Activated CD8-positive, alpha-beta T cell treated with anti-CD3 and anti-CD28 coated beads for 36 hours (primary cell): ENCODE measurements at places on chromosomes 4 and X.
A peak's percentile ranks its signal among the peaks of the same experiment; 100 is the strongest.

- peak; percentile 64 for DNase-seq
These were observed 2.7 kb upstream of the MAML3 start for GRCh38 chr4:140156529-140157171.

GRCh38 chr4:37812713-37813112, 13.8 kb upstream of the PGM2 start:
- DNase-seq: no peak

DNA sequence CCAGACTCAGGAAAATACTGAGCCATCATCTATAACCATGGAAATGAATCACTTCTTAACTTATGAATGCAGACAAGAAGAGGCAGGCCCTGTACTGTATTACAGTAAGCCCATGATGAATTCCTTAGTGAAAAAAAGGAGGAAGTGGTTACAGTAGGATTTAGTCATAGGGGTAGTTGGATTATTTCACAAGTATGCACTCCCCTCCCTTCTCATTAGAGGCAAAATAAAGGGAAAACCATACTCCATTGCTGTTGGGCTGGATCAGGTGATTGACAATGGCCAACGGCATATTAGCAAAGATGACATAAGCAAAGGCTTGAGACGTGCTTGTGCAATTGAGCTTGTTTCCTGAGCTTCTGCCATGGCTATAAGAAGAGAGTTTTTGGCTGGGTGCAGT, 181.1 kb upstream of the PRPS2 start:
- DNase-seq: no peak

GRCh38 chrX:69374569-69374968, 129.6 kb upstream of the NALF2 start:
- no peak for DNase-seq

DNA sequence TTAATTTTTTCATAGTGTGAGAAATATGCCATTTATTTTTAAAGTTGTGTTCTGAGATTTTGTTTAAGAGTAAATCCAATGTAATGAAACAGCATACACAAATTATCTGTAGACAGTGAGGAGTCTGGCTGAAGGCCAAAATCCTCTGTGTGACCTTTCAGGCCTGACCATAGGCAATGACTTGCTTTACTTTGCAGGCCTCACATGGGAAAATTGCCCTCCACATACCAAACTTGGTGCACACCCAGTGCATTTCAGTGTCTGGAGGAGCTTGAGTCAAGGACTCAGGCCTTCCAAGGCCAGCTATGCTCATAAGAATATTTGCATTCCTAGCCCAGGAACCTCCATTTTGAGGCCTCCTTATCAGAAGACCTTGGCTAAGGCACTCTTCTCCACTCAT, 430.1 kb downstream of the GABRG1 start:
- DNase-seq: no peak

DNA sequence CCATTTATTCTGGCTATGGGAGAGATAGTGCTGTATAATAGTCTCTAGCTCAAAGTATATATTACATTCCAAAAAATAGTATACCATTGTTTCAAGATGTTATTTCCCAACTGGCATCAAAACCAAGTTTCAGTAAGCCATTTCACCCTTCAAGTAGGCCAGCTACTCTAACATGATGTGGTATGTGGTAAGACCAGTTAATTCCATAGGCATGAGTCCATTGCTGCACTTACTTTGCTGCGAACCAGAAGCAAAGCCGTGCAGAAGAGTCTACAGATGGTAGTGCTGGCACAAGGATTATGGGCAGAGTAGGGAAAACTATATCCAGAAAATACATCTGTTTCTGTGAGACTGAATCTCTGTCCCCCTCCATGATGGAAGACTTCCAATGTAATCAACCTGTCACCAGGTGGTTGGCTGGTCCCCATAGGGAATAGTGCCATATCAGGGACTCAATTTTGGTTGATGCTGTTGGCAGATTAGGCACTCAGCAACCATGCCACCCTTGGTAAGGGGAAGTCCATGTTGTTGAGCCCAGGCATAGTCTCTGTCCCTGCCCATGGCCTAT, 49.8 kb upstream of the HSD17B10 start:
- no peak for DNase-seq

GRCh38 chr4:74665876-74666275, 128.4 kb downstream of the BTC start:
- DNase-seq: no peak

DNA sequence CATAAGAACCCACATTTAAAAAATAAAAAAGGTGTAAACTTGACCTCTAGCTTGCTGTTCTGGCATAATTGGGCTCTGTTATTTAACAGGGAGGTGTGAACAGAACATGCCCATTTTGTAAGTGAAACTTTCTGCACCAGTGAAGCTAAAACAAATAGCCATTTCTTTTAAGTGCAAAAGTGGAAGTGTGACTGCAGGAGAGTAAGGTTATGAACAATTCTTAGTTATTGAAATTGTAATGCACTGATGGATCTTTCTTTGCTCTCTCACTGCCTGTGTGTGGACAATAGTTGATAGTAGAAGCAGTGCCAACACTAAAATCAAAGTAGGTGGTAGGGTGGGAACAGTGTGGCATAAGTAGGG, 12.6 kb downstream of the P2RY10 start:
- no peak for DNase-seq

GRCh38 chr4:150139297-150139865, 61.1 kb downstream of the DCLK2 start:
- DNase-seq: no peak

- no peak for DNase-seq
These were observed 2334.6 kb downstream of the PCDH7 start for GRCh38 chr4:33054656-33055196.

DNA sequence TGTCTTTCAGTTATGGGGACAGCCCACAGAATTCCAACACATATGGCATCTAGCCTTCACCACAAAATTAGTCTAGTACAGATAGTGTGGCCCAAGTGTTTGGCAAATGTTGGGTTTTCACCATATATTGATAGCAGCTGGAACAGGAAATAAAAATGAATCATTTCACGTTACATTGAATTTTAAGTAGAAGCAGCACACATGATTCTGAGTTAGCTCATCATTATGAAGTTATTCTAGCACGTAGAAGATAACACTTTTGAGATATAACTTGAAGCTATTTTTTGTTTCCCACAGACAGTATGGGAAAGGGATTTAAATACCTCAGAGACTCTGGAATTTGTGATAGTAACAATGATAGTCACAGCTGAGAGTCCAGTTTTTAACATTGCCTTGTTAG, 118.7 kb downstream of the FAT4 start:
- DNase-seq: no peak

DNA sequence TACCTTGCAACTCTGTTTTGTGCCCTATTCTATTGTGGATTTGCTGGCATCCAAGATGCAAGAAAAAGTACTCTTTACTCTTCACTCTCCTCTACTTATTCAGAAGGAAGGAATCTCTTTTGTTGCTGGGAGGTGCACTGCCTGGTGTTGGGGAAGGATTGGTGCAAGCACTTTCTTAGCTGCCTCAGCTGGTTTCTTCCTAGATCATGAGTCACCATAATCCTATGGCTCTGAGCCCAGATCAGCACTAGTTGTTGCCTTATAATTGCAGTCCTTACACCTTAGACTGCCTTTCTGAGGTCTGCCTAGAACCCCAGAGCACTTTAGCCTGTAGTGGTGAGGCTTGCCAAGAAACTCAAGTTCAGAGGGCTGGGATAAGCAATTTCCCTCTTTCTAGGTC, 37.0 kb upstream of the CT83 start:
- no peak for DNase-seq

DNA sequence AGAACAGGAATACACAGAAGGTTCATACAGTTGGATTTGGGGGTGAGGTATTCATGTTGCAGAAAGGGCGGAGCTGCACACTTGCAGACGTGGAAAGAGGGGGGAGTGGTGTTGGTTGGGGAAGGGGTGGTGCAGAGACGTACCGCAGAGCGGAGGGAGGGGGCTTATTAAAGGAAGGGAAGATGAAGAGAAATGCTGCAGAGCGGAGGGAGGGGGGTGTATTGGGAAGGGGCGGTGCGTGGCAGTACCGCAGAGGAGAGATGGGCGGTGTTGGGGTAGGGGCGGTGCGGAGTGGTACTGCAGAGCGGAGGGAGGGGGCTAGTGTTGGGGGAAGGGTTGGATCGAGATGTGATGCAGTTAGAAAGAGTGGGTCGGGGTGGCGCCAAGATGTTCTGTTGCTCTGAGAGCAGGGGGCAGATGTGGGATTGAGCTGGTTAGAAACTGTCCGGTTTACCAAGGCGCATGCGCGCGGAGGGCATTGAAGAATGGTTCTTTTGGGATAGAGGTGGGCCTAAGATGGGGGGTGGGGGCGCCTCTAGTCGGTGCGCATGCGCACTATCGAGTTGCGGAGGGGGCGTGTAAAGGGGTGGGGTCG, 900 bp downstream of the TRO start:
- peak; percentile 56 for DNase-seq

- no peak for DNase-seq
These were observed 16.2 kb downstream of the HPF1 start for GRCh38 chr4:169741569-169741968.

DNA sequence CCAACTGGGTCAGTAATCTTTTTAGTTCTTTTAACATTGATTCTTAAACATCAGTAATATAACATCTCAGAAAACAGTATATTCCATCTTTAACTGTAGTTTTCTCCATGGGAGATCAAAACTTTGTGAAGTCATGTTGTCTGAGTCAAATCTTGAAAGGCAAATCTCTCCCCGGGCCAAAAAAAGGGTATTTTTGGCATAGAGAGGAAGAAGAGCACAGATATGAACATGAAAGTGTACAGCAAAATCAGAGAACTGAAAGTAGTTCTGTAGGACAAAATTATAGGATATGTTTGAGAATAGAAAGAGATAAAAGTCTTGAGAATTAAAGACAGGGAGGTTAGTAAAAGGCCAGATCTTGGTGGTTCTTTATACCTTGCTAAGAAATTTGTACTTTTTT, 176.4 kb upstream of the GYPA start:
- no peak for DNase-seq

DNA sequence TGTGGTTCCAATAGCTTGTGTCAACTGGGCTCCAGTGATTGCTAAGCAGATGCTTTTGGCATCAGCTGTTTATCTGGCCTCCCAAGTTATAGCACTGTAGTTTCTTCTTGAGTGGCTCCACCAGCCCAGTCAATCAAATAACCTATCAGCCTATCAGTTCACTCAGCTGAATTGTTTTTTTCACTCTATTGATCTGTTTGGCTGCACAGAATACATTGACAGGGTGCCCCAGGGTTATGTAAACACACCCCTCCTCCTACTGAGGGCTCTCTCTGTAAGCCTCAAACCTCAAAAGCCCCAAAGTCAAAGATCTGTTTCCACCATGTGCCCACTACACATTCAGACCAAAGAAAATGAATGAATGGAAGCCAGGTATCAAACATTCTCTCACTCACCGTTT, 214.0 kb downstream of the HS6ST2 start:
- DNase-seq: no peak

- DNase-seq: peak; percentile 40
These were observed 25.1 kb upstream of the JAKMIP1 start for GRCh38 chr4:6225469-6225868.

- no peak for DNase-seq
These were observed 61.7 kb upstream of the HAND2 start for GRCh38 chr4:173591760-173592159.

DNA sequence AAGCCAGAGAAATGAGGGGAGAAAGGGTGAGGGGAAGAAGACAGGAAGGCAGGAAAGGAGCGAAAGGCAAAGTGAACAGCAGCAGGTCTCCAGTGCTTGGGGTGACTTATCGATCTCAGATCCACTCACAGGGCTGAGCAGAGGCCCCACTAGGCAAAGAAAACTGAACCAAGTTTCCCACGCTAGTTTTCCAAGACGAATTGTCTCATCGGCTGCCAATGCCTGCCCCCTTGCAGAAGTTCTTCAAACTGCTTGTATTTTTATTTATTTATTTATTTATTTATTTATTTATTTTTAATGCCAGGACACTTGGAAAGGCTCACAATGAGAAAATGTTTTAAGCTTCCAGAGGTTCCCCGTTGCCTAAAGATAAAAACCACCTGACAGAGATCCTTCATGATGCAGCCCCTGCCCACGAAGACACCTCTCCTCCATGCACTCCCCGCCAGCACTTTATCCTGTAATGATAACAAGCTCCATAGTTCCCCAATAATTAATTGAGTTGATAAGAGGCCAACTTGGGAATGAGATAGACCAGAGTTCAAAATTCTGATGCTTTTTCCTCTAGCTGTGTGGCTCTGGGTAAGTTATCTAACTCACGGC, 43.2 kb downstream of the QDPR start:
- DNase-seq: no peak

- DNase-seq: no peak
These were observed 206.5 kb upstream of the MAMLD1 start for GRCh38 chrX:150156615-150157014.

GRCh38 chrX:75067931-75068330, 88.2 kb downstream of the ABCB7 start:
- no peak for DNase-seq

DNA sequence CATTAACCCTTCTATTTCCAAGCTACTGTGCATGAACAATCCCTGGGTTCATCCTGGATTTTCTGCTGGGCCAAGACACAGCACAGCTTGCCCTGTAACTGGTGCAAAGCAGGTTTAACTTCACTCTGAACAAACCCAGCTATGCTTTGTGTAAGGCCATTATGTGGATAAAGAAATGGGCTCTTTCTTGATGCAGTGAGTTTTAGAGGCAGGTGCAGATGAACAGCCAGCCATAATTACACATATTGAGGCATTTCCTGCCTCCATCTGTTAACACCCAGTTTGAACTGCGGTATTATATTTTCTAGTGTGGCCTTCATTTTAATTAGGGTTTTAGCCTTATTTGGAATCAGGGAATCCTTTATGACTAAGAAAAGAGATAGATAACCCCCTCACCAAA, 68.7 kb upstream of the ARX start:
- no peak for DNase-seq

DNA sequence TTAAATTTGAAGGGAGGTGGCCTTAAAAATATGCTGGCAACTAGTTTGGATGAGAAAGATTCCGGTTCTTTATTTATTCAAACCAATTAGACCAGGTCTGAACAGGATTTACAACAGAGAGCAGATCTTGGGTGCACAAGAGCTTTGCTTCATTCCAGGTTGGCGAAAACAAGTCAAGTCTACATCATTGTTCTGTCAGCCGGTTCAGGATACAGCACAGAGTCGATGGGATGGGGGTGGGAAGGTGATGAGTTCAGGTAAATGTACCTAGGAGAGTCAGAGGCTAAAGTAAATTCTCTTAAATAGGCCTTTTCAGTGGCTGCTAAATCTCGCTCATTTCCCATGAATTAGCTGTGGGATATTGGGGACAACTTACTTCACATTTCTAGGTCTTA, 882 bp upstream of the STIM2 start:
- DNase-seq: no peak

DNA sequence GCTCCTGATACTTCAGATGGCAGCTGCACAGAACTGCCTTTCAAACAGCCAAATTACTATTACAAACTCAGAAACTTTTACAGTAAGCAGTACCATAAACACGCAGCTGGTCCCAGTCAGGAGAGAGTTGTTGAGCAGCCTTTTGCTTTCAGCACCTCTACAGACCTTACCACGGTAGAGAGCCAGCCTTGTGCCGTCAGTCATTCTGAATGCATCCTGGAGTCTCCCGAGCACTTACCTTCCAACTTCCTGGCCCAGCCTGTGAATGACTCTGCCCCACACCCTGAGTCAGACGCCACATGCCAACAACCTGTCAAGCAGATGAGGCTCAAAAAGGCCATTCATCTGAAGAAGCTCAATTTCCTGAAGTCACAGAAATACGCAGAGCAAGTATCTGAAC, 12.4 kb downstream of the ZBTB49 start:
- no peak for DNase-seq

GRCh38 chr4:29453303-29453820, 1266.8 kb upstream of the PCDH7 start:
- no peak for DNase-seq
